ENCODE measurements at places on chromosomes 4 and X.

DNA sequence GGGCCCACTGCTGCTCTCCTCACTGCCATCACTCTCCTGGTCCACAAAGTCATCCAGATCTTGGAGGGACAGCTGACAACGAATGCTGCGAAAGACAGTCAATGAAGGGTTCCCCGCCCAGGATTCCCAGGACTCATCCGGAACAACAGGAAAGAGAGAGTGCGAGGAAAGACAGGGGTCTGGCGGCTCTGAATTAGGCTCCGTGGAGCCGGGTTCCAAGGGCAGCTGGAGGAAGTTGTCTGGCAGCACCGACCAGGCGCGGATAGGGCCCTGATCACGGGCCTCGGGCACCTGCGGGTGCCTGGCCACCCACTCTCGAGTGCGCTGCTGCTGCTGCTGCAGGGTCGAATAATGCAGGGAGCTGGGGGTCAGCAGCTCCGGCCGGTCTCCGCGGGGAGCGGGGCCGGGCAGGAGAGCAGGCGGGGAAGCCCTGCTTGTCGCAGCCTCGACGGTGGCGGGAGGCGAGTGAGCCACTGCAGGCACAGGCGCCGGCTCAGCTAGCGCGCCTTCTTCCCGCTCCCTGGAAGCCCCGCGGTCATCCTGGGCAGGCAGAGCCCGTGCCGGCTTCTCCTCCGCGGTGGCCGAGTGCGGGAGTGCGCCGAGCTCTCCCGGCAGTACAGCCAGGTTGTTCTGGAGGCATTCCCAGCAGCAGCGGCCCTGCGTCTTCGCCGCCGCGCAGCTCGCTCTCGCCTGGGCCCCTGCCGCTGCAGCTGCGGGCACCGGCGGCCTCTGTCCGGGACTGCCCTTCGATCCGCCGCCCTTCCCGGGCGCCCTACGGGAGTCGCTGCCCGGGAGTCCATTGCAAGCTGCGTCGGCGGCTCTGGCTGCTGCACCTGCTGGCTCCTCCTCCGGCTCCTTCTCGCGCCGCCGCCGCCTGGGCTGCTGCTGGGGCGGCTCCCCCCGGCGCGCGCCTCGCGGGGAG is 1.1 kb downstream of the SOWAHB start:
- peak; percentile 22 for DNase-seq

GRCh38 chrX:41189156-41189555 is 103.9 kb downstream of the USP9X start:
- no peak for DNase-seq

GRCh38 chr4:1602655-1603412 is 81.3 kb downstream of the FAM53A start:
- DNase-seq, result no peak

- no peak for DNase-seq
Observed at GRCh38 chrX:15816438-15816809, 26.1 kb downstream of the ZRSR2 start.

- no peak for DNase-seq
Observed at GRCh38 chr4:83139514-83140156, 25.1 kb upstream of the PLAC8 start.

- no peak for DNase-seq
Observed at GRCh38 chr4:105248613-105249012, 101.9 kb downstream of the TET2 start.

DNA sequence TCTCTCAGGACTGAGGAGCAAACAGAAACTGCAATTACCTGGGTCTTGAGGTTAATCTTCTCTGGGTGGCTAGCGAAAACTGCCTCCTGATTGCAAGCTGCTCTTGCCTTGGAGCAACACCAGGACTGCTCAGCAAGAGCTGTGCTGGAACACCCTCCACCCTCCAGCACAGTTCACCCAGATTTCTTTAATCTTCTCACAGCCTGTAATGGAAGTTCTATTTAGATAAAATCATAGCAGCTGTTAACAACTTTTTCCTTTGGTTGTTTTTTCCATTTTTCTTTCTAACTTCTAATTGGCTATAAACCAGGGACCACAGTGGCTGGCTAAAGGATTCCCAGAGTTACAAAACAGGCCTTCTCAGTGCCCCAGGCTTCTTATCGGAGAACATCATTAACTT is 36.3 kb downstream of the OPHN1 start:
- no peak for DNase-seq

GRCh38 chr4:87118826-87119225 is 101.6 kb downstream of the KLHL8 start:
- no peak for DNase-seq

DNA sequence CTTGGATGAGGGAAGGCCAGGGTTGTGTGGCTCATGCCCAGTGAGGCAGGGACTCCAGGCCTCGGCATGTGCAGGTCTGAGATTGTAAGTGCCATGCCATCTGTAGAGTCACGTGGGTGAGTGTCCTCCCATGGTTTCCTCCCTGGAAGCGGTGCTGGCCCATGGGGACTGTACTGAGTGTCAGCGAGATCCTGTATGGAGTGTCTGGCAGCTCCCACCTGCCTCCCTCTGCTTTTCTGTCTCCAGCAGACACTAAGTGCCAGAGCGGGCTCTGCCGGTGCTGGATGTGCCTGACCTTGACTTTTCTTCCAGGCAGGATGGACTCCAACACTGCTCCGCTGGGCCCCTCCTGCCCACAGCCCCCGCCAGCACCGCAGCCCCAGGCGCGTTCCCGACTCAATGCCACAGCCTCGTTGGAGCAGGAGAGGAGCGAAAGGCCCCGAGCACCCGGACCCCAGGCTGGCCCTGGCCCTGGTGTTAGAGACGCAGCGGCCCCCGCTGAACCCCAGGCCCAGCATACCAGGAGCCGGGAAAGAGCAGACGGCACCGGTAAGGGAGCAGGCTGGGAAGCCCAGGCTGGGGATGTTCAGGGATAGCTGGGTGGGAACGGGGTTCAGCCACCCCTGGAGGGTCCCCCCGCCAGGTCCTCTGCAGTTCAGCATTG is 7.6 kb downstream of the WFS1 start:
- DNase-seq, result no peak

GRCh38 chr4:173498023-173498422 is 32.0 kb downstream of the HAND2 start:
- no peak for DNase-seq

DNA sequence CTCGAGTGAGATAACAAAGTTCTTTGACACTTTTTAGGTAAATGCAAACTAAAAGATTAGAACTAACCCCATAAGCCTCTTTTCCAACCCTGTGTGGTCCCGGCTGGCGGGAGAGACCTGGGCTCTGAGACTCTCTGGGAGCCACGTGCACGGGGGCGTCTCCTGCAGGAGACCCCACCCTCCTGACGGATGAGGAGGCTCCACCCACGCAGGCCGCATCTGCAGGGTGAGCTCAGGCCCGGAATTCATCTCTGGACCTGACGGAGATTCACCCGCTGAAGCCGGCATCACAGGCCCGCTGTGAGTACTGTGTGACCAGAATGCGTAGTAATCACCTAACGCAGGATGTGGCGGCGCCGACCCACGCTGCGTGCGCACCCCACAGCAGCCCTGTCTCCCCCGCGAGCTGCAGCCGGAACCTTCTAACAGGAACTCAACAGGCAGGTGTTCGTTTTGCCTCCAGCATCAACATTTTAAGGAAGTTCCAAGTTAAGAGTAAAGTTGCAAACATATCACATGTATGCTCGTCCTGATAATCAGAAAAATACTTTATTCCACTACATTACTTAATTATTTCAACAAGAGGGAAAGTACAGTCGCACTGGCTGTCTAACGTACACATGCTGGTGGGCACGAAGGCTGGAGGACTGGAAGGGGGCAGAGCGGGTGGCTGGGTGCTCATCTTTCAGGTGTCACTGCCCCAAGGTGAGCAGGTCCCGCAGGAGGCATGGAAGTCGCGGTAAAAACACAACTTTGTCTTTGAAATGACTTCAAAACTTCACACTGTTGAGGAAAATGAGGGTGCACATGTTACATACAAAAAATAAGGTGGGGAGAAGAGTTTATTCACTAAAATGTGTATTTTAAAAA is 44.5 kb downstream of the FGFRL1 start:
- peak; percentile 74 for DNase-seq

GRCh38 chrX:112536544-112536943 is 143.2 kb downstream of the LHFPL1 start:
- no peak for DNase-seq

DNA sequence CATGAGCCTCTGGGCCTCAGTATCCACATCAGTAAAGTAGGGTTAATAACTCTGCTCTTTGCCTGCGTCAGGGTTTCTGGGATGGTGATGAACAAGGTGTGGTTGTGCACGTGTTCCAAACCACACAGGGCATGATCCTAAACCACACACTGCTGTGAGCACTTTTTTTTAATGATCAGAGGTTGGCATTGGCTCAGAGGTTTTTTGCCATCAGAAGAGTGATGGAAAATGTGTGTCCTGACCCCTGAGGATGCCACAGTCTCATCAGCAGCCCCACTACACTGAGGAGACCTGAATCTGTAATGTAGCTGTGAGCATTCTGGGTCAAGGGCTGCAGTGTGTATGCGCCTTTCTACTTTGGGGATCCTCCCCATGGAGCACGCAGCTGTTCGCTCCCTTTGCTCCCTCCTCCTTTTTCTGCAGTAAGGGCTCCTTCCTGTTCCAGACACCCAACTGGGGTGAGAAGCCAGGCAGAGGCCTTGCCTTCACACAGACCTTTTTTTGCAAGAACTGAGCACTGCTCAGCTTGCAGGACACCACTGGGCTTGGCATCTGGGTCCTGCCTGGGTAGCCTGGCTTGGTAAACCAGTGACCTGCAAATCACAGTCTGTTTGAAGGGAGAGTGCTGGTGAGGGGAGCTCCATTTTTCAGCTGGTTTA is 87.5 kb downstream of the MAMLD1 start:
- DNase-seq, result no peak

DNA sequence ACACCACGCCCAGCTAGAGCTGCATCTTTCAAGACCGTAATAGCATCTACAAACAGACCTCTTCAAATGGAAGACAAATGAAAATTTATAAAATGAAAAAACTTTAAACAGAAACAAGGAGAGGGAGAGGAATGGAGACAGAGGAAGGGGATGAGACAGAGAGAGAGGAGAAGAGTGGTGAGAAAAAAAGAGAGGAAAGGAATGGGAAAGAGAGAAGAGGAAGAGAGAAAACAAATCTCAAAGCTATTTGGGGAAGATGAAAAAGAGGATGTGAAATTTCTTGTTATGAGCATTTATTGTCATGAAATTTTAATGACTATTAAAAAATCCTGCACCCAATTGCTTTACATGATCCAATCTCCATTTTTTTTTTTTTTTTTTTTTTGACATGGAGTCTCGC is 726.9 kb downstream of the GRID2 start:
- DNase-seq, result no peak

GRCh38 chr4:115054836-115055235 is 58.6 kb downstream of the NDST4 start:
- DNase-seq, result no peak

GRCh38 chrX:39814391-39814790 is 283.4 kb downstream of the BCOR start:
- peak; percentile 15 for DNase-seq

DNA sequence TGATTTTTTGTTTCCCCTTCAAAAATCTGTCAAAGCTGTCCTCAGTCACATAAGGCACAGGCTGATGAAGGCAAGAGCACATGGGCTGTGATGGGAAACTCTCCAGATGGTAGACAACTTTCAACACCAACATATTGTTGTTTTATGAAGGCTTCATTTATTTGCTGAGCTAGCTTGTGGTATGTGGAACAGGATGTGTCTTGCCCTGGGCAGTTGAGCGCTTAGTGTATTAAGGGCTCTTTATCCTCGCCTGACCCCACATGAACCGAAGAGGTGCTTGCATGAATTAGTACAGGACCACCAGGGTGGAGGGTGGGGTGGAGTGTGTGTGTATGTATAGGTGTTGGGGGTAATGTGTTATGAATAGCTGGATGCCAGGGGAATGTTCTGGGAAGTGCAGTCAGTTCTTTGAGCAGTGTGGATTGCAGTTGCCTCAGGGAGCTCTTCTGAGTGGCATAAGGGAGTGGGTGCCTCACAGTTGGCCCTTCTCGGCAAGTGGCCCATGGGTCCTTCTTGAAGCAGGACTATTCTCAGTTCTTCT is 103.1 kb downstream of the PHEX start:
- DNase-seq, result no peak

DNA sequence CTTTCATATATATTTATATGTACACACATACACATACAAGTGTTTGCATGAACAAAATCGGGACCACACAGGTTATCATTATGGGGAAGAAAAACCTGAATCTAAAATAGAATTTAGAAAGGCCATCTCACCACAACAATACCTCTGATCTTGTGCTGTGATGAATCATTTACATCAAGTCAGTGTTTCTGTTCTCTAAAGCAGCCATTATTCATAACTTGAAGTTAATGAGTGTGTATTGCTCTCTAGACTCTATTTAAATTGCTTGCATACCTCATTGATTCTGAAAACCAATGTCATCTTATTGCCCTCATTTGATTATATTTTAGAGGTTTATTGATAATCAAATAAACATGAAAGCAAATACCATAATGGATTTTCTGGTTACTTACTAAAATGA is 71.6 kb downstream of the FAM114A1 start:
- DNase-seq, result no peak

DNA sequence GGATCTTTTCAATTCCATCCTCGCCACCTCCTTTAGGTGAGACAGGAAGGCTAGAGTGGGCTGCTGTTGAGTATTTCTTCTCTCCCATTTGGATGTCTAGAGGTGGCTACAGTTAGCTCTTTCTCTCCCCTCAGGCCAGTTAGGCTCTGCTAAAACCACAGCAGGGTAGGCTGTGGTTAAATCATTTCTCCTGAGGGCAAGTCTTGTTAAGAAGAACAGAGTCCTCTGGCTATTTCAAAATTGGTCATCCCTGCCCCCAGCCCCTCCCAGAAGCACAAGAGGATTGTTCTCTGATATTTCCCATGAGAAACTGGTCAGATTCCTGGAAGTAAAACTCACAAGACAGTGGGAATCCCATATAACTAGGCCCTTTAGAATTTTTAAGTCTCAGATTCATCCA is 1359.5 kb downstream of the TECRL start:
- no peak for DNase-seq

- DNase-seq, result no peak
Observed at GRCh38 chr4:89681671-89682070, 155.3 kb downstream of the SNCA start.

GRCh38 chr4:70473679-70474078 is 1.7 kb downstream of the MUC7 start:
- no peak for DNase-seq

GRCh38 chrX:134171661-134172587 is 65.1 kb upstream of the CCDC160 start:
- DNase-seq, result no peak

DNA sequence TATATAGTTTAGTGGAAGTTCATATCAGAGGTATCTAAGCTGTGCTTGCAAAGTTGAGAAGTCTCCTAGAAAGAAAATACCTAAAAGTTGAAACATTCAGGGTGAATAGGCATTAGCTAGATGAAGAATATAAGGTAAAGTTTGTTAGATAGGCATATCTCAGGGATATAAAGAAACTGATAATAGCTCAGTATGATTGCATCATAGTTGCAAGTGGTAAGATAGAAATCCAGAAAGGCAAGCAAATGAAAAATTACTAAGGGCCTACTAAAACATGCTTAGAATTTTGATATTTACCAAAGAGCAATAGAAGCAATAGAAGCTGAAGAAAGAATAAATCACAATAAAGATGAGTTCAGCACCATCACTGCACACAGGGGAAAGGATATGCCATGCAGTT is 610.0 kb upstream of the ADGRL3 start:
- DNase-seq, result no peak

- no peak for DNase-seq
Observed at GRCh38 chr4:1205586-1206298, 33.4 kb upstream of the SPON2 start.
